ENCODE measurements at places on chromosomes 16 and 17. TPM values are rescaled to one million over a fixed set of nuclear protein-coding genes. Genes with fewer than 3 reads are reported as not detected.
A peak's percentile ranks its signal among the peaks of the same experiment; 100 is the strongest.

- no peak for DNase-seq
Observed at GRCh38 chr16:87554754-87555427, 47.4 kb upstream of the JPH3 start.

GRCh38 chr16:77868478-77868877 is 80.1 kb downstream of the VAT1L start:
- no peak for DNase-seq

GRCh38 chr16:28182183-28182582 is 29.6 kb downstream of the XPO6 start:
- DNase-seq, result no peak

- no peak for DNase-seq
Observed at GRCh38 chr16:12573730-12574383, 229.8 kb downstream of the CPPED1 start.

DNA sequence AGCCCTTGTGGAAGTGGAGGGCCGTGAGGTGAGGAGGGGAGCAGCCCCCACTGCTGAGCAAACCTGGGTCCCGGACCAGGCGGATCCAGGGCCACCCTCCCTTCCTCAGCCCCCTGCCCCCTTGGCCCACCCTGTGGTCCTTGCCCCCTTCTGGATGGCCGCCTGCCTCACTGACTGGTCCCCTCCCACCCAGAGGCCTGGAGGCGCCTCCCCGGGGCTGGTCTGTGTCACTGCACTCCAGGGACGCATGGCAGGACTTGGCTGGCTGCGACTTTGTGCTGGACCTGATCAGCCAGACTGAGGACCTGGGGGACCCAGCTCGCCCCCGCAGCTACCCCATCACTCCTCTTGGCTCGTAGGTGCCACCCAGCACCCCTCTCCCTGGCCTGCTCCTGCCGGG is 19.2 kb upstream of the SMIM5 start:
- no peak for DNase-seq

GRCh38 chr17:32141258-32141657 is 1.0 kb upstream of the RHOT1 start:
- peak; percentile 20 for DNase-seq

GRCh38 chr17:34527908-34528470 is 51.4 kb upstream of the TMEM132E start:
- no peak for DNase-seq

GRCh38 chr17:82434216-82434565 is 15.8 kb upstream of the OGFOD3 start:
- DNase-seq, result no peak

Gene GRAP
- total RNA-seq, result 3.2 TPM

Gene IST1
- 181 TPM for total RNA-seq

Gene SPIRE2
- total RNA-seq, result not detected

All from thoracic aorta (tissue), 2 donors.